ENCODE measurements at places on chromosomes 6 and 20.

DNA sequence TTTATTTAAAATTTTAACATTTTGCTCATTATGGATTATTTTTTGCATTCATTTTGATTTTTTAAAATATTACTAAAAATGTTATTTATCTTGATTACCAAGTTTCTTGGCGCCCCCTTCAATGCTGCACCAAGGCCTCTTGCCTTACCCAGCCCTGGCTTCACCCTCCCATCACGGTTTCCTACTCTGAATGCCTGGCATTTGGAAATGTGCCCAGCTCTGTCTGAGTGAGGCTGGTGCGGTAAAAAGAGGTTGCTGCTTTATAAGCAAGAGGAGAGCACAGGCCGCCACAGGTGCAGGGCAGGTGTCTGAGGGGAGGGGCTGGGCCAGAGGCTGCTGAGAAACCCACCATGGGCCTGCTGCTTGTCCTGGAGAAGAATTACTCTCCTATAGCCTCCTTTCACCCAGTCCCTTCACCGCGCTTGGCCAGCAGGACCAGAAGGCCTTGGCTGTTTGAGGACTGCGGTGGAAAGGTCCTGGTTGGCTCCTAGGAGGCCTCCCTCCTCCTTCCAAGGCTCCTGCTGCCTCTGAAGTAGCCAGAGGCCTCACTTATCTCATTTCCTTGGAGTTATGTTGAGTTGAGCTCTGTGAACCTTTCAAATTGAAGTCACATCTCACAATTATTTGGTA, 62.6 kb downstream of the BANF2 start:
- peak; percentile 67 for DNase-seq

GRCh38 chr6:54118117-54118516, 6.9 kb downstream of the MLIP start:
- DNase-seq, result no peak

- no peak for DNase-seq
These were observed 400.3 kb downstream of the TFAP2A start for GRCh38 chr6:10014557-10014956.

DNA sequence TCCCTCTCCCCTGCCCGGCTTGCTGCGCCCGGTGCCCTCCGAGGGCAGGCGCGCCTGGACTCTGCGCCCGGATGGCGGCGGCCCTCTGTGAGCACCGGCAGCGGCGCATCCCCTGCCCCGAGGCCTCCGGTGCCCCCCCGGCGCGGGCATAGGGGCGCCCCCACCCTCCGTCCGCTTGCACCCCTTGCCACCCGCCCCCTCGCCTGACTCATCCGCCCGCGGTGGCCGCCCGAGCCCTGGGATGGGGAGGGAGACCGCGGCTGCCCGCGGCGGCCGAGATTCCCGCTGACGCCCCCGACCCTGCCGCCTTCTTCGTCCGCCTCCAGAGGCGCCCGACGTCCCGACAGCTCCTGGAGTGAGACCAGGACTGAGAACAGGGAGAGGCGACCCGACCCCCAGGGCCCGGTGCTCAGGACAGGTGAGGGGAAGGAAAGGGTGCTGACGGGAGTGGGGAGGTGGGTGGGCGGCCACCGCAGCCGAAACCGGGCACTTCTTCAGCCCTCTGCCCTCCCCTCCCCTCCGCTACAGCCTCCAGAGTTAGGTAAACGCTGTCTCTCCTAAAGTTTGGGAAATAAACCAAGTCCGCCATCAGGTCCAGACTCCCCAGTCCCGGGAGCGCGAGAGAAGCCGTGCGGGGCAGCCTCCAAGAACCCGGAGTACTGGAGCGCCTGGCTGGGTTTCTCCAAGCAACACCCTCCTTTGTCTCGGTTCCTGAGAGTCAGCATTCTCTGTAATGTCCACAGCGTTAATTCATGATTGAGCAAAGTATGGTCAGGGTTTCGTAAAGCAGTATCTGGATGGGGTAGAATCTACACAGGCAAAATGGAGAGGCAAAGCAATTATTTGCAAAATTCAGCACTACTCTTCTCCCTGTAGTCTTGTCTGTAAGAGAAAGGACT, 539 bp downstream of the TMEM200A start:
- DNase-seq, result peak; percentile 17

DNA sequence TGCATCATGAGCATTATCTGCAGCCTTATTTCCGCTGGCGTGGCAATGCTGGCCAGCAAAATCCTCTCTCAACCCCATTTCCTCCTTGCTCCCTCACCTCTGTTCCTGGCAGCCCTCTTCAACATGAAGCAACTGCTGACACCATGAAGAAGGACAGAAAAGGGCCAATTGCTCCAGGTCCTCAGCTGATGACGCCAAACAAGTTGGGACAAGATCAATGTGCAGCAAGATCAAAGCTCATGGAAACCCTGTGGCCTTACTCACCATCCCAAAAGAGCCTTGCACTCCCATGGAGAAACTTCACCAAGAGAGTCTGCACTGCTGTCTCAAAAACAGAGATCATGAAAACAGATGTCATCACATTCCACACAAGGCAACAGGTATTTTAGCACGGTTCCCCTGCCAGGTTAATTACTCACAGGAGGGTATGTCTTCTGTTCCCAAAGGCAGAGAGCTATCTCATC, 7.4 kb downstream of the GFOD1 start:
- DNase-seq, result no peak

- no peak for DNase-seq
These were observed 298.6 kb downstream of the C6orf118 start for GRCh38 chr6:165010556-165011535.

DNA sequence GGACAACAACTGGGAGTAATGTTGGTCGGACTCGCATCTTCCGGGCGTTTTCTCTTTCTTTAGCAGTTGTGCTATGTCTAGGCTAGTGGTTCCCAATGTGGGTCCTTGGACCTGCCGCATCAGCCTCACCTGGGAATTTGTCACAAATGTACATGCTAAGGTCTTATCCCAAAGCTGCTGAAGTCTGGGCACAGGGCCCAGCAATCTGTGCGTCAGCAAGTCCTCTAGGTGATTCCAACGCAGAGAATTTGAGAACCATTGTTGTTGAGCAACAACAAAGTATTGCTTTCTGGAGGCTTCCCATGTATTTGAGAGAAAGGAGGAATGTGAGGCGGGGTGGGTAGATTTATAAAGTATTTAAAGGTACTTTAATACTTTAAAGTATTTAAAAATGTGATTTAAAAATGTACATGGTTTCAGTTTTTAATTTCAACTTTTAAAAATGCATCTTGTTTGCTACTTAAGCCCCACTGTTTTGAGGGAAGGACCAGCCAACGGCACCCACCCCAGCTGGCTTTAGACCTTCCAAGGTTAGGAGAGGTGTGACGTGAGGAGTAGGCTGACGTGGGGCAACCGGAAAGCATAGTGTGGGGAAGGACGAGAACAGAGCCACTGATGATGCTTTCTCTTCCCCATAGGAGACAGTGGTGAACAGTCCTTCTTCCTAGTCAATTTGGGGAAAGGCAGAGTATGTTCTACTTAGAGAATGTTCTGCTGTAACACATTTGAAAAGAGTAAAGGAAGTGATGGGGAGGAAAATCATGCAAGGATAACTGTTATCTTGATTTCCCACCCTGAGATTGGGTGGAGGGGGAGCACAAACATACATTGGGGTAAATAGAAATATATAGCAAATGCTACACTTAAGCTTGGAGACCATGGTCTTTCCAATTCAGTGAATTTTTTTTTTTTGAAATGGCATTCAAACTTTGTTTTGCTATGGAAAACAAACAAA, 4.3 kb downstream of the UST start:
- DNase-seq, result peak; percentile 83

DNA sequence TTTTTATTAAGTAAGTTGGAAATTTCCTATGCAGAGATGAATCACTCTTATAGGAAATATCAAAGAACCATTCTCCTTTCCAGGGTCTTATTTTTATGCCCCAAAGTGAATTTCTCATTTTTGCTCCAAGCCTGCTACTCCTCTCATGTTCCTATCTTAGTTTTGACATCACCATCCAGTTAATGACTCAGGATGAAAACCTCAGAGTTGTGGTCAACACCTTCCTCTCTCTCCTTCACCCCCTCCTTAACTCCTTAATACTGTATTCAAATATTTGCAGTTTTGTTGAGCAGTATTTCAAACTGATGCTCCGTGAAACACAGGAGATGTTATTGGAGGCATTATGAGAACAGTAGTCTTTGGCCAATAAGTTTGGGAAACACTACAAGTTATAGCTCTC, 64.1 kb downstream of the NRN1 start:
- no peak for DNase-seq

- DNase-seq, result no peak
These were observed 40.0 kb upstream of the GCNT2 start for GRCh38 chr6:10481101-10481500.

DNA sequence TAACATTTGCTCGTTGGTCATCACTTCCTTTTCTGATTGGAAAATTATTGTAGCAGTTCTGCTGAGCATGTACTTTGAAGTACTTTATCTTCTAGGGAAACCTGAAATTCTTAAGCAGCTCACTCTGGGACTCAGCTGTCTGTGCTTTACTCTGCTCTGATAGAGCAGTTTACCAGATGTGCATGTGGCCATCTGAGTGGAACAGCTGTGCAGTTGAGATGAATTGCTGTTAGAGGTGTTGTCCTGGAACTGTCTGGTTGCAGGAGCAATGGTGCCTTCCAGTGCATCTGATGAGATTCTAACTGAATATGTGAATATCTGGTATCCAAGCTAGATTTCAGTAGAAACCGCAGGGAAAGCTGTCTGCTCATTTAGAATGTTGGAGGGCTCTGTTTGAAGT, 27.2 kb downstream of the PANK2 start:
- no peak for DNase-seq

GRCh38 chr6:92791403-92791802, 628.0 kb downstream of the EPHA7 start:
- no peak for DNase-seq

GRCh38 chr6:5085648-5086293, 630 bp downstream of the PPP1R3G start:
- no peak for DNase-seq

DNA sequence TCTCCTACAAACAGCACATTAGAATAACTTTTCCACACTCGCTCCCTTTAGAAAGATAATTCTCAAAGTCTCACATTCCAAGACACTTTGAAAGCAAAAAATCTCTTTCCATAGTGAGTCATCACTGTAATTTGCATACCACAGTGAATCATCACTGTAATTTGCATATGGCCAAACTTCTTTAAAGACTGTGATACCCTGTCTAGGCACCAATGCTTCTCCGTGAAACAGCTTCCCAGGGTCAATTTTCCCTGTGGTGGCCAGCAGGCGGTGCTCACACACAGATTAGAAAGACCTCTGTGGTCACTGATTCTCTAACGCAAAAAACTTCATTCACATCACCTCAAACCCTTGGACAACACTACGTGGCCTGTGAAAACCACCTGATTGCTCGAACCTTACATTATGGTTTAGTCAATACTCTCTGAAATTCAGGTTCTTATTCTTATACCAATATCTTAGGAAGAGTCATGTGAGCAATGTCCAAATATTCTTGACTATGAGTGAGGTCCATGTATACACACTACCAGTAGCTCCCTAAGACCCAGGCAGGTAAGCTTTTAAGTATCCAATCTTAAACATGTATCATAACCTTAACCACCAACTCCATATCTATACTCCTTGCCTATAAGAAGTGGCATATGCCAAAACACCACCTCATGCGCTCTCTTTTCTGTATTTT, 78.5 kb upstream of the PHACTR1 start:
- DNase-seq, result peak; percentile 54

DNA sequence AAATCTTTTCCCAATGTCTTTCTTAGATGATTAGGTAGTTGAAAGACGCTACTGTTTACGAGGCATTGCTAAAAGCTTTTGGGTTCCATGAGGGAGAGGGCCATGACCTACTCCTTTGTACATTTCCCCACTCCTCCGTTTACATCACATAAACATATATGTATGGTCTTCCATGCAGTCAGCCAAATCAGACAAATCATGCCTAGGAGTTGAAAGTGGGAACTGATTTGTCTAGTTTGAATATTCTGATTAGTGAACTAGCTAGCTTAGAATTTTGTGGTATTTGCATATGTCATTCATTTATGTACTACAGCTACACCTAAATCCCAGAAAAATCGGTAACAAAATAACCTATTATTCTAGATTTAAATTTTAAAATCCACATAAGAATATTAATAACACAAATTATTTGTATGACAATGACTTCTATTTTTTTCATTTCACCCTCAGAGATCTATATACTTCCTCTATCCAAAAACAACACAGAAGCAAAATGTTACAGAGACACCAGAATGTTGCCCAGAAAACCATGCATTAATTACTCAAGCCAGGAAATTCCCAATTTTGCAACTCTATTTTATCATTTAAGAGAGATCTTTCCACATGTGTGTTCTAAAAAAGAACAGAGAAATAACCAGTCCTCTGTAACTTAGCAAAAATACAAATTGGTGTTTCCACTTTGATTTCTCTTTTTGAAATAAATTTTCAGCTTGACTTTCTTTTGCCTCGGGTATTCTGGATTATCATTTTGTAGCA, 231.9 kb downstream of the LAMA2 start:
- DNase-seq, result no peak

DNA sequence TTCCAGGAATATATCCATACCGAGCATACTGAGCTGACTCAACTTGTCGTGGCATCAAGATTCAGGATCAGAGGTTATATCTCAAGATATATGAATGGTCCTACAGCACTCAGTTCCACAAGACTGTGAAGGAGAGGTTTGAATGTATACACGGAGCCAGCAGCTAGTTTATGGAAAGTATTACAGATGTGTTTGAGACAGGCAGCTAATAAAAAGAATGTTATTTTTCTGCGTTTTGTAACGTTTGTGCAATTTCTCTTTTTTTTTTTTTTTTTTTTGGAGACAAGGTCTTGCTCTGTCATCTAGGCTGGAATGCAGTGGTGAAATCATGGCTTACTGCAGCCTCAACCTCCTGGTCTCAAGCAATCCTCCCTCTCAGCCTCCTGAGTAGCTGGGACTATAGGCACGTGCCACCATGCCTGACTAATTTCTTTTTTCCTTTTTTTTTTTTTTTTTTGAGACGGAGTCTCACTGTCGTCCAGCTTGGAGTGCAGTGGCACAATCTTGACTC, 3.4 kb upstream of the FAM110A start:
- DNase-seq, result no peak

GRCh38 chr6:6556738-6557503, 31.6 kb upstream of the LY86 start:
- DNase-seq, result peak; percentile 58

DNA sequence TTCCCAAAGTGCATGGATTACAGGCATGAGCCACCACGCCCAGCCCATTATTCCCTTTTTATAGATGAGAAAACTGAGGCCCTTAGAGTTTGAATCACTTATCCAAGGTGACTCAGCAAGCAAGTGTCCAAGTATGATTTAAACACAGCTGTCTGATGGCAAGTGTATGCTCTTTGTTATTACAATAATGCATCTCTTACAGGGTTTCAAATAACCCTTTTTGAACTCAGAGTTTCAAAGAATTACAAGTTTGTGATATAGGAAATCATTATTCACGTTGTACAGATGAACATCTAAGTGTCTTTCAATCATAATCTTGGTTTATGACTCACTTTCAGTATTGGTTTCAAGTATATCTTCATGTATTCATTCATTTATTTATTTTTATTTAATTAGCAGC, 63.0 kb downstream of the CD83 start:
- no peak for DNase-seq

GRCh38 chr6:12903246-12903645, 186.7 kb downstream of the PHACTR1 start:
- peak; percentile 19 for DNase-seq

Measured in body of pancreas (tissue), 4 donors.